Vagina (tissue), 2 donors: ENCODE measurements at places on chromosomes 2 and 18. TPM values are rescaled to one million over a fixed set of nuclear protein-coding genes. Genes with fewer than 3 reads are reported as not detected.
A peak's percentile ranks its signal among the peaks of the same experiment; 100 is the strongest.

- no peak overlapping the region for H3K4me3 ChIP-seq
- peak overlapping the region; percentile 83 for H3K27ac ChIP-seq
- no peaks in the 10 kb centered on the region for H3K36me3 ChIP-seq
- no peak for DNase-seq
- peaks cover 73% of the 10 kb centered on the region for H3K4me1 ChIP-seq
- H3K27me3 ChIP-seq: no peaks in the 10 kb centered on the region
Measured at GRCh38 chr2:127101756-127102477, 5.0 kb downstream of the BIN1 start.

DNA sequence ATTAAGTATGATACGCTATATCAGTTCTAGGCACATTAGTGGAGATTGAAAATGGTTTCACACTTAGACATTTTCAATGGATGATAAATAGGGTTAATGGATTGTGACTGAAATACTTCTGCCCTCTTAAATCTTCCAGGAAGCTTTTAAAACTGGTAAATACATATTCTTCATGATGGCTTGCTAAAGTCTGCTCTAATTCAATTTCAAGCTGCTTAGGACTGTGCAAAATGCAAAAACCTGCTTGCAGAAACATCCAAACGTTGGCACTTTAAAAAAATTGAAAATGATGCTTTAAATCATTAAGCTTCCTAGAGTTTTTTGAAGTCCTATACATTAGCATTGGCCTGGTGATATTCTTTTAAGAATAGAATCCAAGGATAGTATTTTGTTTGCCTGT lies 214.8 kb upstream of the FSHR start:
- H3K36me3 ChIP-seq: no peaks in the 10 kb centered on the region
- no peaks in the 10 kb centered on the region for H3K4me1 ChIP-seq
- H3K4me3 ChIP-seq: no peak overlapping the region
- DNase-seq: no peak
- no peak overlapping the region for H3K27ac ChIP-seq
- no peaks in the 10 kb centered on the region for H3K27me3 ChIP-seq

Gene CFC1
- total RNA-seq: not detected

- H3K4me3 ChIP-seq: no peak overlapping the region
- DNase-seq: no peak
- H3K27me3 ChIP-seq: no peaks in the 10 kb centered on the region
- H3K4me1 ChIP-seq: peaks cover 12% of the 10 kb centered on the region
- no peaks in the 10 kb centered on the region for H3K36me3 ChIP-seq
- H3K27ac ChIP-seq: no peak overlapping the region
Measured at GRCh38 chr2:47518497-47519146, 115.7 kb downstream of the MSH2 start.

- no peak for DNase-seq
- H3K27me3 ChIP-seq: no peaks in the 10 kb centered on the region
- H3K36me3 ChIP-seq: no peaks in the 10 kb centered on the region
- no peak overlapping the region for H3K4me3 ChIP-seq
- no peak overlapping the region for H3K27ac ChIP-seq
Measured at GRCh38 chr2:19261061-19261460, 97.4 kb downstream of the OSR1 start.

Gene RIT2
- total RNA-seq: not detected

Gene TAF4B
- 16.0 TPM for total RNA-seq

DNA sequence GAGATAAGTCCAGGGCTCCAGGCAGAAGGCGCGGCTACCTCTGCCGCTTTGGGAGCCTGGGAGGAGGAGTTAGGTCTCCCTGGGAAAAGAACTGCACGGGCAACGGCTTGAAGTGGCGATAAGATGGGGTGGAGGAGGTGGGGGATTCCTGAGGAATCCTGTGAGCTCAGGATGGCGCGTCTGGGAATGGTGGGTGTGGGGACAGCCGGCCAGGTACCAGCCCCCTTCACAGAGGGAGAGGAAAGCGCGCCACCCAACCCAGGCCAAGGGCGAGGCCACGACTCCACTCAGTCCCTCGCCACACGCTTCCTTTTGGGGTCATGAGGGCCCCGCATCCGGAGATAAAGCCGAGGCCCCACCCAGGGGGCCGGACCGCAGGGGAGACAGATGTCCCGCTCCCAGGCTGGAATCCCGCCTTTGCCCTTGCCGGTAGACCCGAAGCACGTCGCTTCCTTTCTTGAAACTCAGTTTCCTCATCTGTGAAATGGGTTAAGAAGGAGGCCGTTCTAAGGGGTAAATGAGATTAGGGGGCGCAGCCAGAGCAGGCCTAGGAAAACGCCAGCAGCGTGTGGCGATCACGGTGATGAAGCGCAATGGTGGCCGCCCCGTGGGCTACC lies 1.7 kb upstream of the CTDSP1 start:
- peak overlapping the region; percentile 99 for H3K27ac ChIP-seq
- H3K4me1 ChIP-seq: peaks cover 39% of the 10 kb centered on the region
- H3K27me3 ChIP-seq: no peaks in the 10 kb centered on the region
- H3K4me3 ChIP-seq: peak overlapping the region; percentile 90

DNA sequence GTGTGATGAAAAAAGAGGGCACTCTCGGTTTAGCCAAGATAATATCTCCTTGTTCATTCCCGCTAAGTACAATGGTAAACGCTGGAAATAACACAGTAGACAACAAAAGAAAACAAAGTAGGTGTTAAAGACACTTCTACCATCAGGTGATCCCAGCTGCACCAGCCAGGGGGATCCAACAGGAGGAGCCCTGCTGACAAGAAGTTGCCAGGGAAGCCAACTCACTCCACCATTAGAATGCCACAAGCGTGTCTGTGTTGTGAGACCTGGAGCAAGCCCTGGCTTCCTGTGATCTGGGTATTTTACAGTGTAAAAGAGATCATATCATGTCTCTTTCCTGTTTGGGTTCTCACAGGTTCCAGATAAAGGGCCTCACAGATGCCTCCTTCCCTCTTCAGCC lies 117.0 kb downstream of the GRB14 start:
- H3K27ac ChIP-seq: no peak overlapping the region
- no peaks in the 10 kb centered on the region for H3K36me3 ChIP-seq
- DNase-seq: no peak
- H3K27me3 ChIP-seq: no peaks in the 10 kb centered on the region
- no peaks in the 10 kb centered on the region for H3K4me1 ChIP-seq

Gene COL6A3
- total RNA-seq: 315 TPM

DNA sequence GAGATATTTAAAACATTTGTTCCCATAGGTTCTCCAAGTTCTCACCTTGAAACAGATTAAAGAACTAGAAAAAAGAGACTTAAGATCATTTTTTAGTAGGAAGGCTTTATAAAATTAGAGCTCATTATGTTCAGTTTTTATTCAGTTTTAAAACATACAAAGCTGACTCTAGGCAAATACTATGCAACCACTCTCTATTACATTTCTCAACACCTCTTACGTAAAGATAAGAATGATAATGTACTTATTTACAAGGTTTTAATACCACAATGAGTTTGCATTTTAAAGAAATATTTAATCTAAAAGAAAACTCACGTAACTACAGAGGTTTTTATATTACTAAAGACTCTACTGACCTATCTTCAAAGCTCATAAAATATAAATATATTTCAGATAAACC lies 68.8 kb downstream of the TMEM131 start:
- no peak for DNase-seq
- no peaks in the 10 kb centered on the region for H3K27me3 ChIP-seq
- no peak overlapping the region for H3K4me3 ChIP-seq
- H3K36me3 ChIP-seq: peaks cover 12% of the 10 kb centered on the region
- no peak overlapping the region for H3K27ac ChIP-seq
- H3K4me1 ChIP-seq: peaks cover 24% of the 10 kb centered on the region

GRCh38 chr2:145617906-145618305 lies 1098.0 kb upstream of the ZEB2 start:
- H3K27me3 ChIP-seq: no peaks in the 10 kb centered on the region
- no peak for DNase-seq
- no peak overlapping the region for H3K27ac ChIP-seq
- H3K4me3 ChIP-seq: no peak overlapping the region
- no peaks in the 10 kb centered on the region for H3K36me3 ChIP-seq

DNA sequence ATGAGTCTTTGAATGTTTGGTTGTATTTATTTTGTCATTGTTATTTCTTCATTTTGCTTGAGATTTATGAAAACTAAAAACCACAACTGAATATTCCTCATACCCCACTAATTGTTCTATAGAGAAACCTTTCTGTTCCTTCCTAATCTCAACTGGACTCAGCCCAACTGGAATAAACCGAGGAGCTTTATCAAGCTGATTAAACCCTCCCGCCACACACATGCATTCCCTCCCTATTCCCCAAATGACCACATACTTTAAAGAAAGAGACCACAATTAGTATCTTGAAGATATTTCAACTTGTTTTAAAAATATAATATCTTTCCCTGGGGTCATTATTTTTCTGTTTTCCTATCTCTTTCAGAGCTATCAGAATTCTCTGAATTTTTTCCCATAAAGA lies 107.5 kb downstream of the OSR1 start:
- H3K27ac ChIP-seq: no peak overlapping the region
- no peak overlapping the region for H3K4me3 ChIP-seq
- H3K36me3 ChIP-seq: no peaks in the 10 kb centered on the region

DNA sequence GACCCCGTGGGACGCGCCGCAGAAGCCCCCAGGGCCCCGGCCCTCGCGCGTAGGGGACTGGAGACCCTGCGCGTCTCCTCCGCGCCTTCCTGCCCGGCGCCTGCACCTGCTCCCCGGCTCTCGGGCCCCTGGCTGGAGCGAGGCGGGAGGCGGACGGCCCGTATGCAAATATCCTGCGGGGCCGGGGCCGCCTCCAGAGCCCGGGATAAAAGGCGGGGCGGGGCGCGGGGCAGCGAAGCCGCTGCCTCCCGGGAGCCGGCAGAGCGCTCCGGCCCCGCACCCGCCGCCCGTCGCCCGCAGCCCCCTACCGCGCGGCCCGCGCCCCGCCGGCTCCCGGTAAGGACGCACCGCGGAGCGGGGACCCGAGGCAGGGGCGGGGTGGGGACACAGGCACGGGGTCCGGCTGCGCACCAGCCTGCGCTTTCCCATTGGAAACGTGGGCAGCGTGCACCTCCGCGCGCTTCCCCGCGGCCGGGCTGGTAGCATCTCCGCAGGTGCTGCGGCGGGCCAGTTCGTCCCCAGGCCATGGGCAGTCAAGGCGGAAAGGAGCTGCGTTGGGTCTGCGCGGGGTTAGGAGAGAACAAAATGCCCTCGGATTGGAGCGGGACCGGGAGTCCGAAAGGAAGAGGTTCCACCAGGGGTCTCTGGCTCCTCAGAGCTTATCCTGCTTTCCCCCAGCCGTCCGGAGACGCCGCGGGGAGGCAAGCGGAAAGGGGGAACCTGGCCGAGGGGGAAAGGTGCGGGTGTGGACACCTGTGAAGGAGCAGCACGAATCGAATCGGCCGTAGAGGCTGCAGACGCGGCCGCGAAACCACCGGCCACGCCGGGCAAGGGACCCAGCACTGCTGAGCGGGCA lies at the start of gene ATP6V1C2:
ATP6V1C2 (plus strand) TSS at position 235 of the 856 bp plus-strand sequence. CDS start 1,220 bp downstream, outside the sequence.
- H3K27me3 ChIP-seq: peaks cover 12% of the 10 kb centered on the region
- peaks cover 18% of the 10 kb centered on the region for H3K4me1 ChIP-seq
- no peaks in the 10 kb centered on the region for H3K36me3 ChIP-seq
- no peak for DNase-seq

- no peaks in the 10 kb centered on the region for H3K27me3 ChIP-seq
- H3K36me3 ChIP-seq: no peaks in the 10 kb centered on the region
- DNase-seq: no peak
- H3K4me3 ChIP-seq: no peak overlapping the region
- H3K4me1 ChIP-seq: no peaks in the 10 kb centered on the region
Measured at GRCh38 chr2:78065366-78065765, 543.2 kb upstream of the LRRTM4 start.

DNA sequence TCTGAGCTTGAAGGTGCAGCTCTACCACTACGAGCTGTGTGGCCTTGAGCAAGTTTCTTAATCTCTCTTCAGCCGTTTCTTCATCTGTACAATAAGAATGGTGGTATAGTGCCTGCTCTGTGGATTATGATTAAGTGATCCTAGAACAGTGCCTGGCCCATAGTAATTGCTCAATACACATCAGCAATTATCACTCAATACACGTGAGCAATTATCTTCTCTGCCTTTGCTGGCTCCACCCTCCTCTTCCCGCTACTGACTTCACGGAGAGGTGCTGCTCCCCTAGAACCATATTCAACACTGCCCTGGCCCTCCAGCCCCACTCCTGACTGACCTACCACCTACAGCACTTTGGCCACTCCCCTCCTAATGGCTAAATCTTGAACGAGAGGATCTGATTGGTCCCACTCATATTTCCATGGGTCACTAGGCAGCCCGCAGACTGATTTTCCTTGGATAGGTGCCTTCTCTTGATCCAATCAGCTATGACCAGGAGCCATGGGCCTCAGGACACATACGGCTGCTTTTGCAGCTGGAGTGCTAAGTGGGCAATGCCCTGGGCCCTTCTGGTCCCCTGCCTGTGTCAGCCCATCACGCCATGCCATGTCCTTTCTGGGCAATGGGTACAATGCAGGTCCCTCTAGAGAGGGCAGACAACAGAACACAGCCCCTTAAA lies 77.5 kb downstream of the STPG4 start:
- H3K36me3 ChIP-seq: no peaks in the 10 kb centered on the region
- H3K4me1 ChIP-seq: peaks cover 57% of the 10 kb centered on the region
- H3K27me3 ChIP-seq: no peaks in the 10 kb centered on the region
- no peak overlapping the region for H3K4me3 ChIP-seq
- peak overlapping the region; percentile 69 for H3K27ac ChIP-seq

DNA sequence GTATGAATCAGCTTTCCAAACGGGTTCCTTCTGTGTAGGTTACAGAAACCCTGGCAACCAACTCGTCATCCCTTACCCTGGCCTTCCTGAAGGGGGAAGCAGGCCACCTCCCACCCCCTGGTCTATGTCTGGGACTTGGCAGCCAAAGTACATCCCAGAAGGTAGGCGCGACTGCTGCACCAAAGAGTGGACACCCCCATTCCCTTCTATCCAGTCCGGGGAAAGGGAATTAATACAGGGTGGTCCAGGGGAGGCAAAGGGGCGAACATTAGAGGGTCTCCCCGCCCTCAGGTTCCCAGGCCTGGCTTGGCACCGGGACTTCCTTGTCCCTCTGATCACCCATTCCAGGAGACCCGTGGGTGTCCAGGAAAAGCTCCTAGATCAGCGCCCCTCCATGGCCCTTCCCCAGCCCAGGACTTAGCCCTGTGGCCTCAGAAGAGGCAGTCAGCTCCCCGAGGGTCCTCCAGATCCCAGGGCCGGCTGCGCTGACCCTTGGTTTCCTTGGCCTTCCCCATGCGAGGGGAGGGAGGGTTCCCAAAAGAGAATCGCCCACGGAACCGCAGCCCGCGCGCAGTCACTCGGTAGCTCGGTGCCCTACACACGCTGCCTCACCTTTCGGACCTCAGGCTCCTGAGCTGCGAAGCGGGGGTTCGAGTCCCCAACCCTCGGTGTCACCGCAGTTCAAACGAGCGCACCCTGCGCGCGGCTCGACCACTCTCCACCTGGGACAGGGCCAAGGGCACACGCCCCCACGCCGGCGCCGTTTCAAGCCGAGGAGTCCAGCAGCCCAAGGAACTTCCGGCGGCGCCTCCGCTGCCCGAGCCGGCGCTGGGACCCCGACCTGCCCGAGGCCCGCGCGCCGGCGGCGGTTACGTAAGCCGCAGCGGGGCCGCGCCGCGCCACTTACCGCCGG lies at the start of gene PER2:
PER2 (minus strand) TSS at position 874 of the 913 bp plus-strand sequence. CDS start 10,674 bp downstream, outside the sequence.
- H3K27ac ChIP-seq: peak within 1 kb of the TSS; percentile 96
- no peaks in the 10 kb centered on the region for H3K36me3 ChIP-seq
- no peak for DNase-seq
- peaks cover 75% of the 10 kb centered on the region for H3K4me1 ChIP-seq
- H3K27me3 ChIP-seq: no peaks in the 10 kb centered on the region
- peak within 1 kb of the TSS; percentile 92 for H3K4me3 ChIP-seq

GRCh38 chr2:16434393-16434792 lies 231.2 kb downstream of the CYRIA start:
- H3K27ac ChIP-seq: no peak overlapping the region
- no peak for DNase-seq
- H3K4me1 ChIP-seq: no peaks in the 10 kb centered on the region
- H3K4me3 ChIP-seq: no peak overlapping the region
- no peaks in the 10 kb centered on the region for H3K27me3 ChIP-seq
- no peaks in the 10 kb centered on the region for H3K36me3 ChIP-seq

GRCh38 chr2:62321380-62322289 lies 125.7 kb downstream of the B3GNT2 start:
- no peaks in the 10 kb centered on the region for H3K4me1 ChIP-seq
- H3K36me3 ChIP-seq: no peaks in the 10 kb centered on the region
- H3K27me3 ChIP-seq: no peaks in the 10 kb centered on the region
- H3K4me3 ChIP-seq: no peak overlapping the region
- no peak overlapping the region for H3K27ac ChIP-seq
